ENCODE measurements at places on chromosomes 2 and 18.

GRCh38 chr2:4300616-4301015 is 597.2 kb downstream of the DCDC2C start:
- DNase-seq = no peak

DNA sequence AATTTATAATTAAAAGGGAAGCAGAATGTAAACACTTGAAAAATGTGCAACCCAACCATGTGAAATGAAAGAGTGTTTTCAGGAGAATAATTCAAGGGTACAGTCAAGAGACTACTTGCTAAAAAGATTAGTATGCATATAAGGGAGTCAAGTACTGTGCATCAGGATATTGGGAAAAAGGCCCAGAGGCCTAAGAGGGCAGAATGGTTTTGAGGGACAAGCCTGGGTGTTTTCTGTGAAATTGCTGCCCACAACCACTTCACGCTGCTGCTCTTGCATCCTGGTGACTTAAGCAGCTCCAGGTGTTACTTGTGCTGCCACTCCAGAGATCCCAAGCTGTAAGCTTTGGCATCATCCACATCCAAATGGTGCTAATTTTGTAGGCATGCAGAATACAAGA is 165.2 kb downstream of the AGPS start:
- no peak for DNase-seq

GRCh38 chr2:50694798-50695197 is 337.1 kb downstream of the NRXN1 start:
- no peak for DNase-seq

DNA sequence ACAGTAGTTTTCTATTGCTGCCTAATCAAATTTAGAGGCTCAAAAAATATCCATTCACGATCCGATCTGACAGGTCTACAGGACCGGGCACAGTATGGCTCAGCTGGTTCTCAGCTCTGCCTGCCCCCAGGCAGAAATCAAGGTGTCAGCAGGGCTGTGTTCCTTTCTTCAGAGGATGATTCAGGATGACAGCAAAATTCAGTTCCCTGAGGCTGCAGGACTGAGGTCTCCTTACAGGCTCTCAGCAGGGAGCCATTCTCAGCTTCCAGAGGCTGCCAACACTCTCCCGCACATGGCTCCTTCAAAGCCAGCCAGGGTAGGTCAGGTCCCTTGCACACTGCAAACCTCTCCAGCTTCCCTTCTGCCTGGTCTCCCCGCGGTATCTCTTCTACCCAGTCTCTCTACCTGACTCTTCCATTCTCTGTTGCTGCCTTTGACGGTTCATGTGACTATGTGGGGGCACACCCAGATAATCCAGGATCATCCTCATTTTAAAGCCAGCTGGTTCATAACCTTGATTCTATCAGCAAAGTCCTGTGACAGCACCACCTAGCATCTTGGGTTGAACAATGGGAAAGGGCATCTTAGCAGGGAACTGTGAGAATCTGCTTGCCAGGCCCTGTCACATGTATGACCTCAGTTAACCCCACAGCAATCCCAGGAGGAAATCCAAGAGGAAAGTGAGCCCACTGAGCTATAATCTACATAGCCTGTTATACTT is 50.4 kb downstream of the UXS1 start:
- DNase-seq = no peak

DNA sequence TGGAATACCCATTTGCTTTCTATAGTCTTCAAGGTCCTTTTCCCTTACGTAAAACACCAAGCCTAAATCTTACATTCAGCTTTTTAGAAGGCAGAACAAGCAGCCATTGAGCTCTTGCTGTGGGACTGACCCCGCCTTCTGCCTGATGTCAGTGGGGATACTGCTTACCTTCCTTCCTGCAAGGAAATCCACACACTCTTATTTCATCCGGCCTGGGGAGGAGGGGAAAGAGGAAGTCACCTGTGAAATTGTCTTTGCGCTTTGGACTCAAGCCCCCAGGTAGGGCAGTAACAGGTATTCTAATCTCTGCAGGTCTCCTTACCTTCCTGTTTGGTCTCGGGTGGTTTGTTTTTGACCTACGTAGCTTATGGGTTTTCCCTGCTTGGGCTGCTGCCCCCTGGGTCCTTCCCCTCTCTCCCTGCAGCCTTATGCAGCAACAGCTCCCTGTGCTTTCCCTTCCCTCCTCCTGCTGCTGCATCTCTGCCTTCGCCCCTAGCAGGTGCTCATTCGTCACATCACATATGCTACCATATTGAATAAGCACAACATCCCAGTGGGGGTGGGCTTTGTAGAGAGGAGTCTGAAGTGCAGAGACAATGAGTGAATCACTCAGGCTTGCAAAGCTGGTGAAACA is 402.5 kb upstream of the TRIB2 start:
- no peak for DNase-seq
